ENCODE measurements at places on chromosomes 16 and 17. TPM values are rescaled to one million over a fixed set of nuclear protein-coding genes. Genes with fewer than 3 reads are reported as not detected.

The KRTAP4-3 gene
- total RNA-seq: not detected

The C17orf113 gene
- 2.3 TPM for total RNA-seq

The GGA3 gene
- total RNA-seq: 58.3 TPM

The CNTROB gene
- 54.6 TPM for total RNA-seq

The SLC16A13 gene
- 6.8 TPM for total RNA-seq

The KRTAP3-2 gene
- total RNA-seq: not detected

The CA10 gene
- not detected for total RNA-seq

The JPT2 gene
- 113 TPM for total RNA-seq

The ZNF19 gene
- 5.4 TPM for total RNA-seq

The KCNJ2 gene
- total RNA-seq: not detected

The HSD17B1 gene
- 1.4 TPM for total RNA-seq

The PHAF1 gene
- 19.2 TPM for total RNA-seq

The TEKT1 gene
- total RNA-seq: not detected

The DOC2B gene
- 15.2 TPM for total RNA-seq

The JPH3 gene
- total RNA-seq: 0.10 TPM

The MYL4 gene
- total RNA-seq: 0.32 TPM

The CDRT4 gene
- total RNA-seq: 6.2 TPM

Data from HCT116 (cell line).